Activated CD8-positive, alpha-beta T cell treated with anti-CD3 and anti-CD28 coated beads for 36 hours (primary cell): ENCODE measurements at places on chromosomes 16 and 17. TPM values are rescaled to one million over a fixed set of nuclear protein-coding genes. Genes with fewer than 3 reads are reported as not detected.

The ORMDL3 gene
- 78.8 TPM for total RNA-seq

- DNase-seq, result no peak
Measured at GRCh38 chr17:52986056-52986662, 827.6 kb upstream of the CA10 start.

DNA sequence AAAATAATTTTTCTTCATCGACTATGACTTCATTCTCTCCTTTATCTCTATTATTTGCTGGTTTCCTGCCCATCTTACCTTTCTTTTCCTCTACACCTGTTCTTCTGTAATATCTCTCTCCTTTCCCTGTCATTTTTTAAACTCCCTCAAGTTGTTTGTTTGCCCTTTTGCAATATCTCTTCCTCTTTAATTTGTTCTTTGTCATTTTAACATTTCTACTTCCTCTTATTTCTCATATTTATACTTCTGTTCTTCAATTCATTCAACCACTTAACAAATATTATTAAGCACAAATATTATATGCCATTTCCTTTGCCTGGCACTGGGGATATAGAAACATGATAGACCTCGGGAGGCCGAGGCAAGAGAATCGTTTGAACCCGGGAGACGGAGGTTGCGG is 22.6 kb downstream of the MAP3K3 start:
- DNase-seq, result no peak

DNA sequence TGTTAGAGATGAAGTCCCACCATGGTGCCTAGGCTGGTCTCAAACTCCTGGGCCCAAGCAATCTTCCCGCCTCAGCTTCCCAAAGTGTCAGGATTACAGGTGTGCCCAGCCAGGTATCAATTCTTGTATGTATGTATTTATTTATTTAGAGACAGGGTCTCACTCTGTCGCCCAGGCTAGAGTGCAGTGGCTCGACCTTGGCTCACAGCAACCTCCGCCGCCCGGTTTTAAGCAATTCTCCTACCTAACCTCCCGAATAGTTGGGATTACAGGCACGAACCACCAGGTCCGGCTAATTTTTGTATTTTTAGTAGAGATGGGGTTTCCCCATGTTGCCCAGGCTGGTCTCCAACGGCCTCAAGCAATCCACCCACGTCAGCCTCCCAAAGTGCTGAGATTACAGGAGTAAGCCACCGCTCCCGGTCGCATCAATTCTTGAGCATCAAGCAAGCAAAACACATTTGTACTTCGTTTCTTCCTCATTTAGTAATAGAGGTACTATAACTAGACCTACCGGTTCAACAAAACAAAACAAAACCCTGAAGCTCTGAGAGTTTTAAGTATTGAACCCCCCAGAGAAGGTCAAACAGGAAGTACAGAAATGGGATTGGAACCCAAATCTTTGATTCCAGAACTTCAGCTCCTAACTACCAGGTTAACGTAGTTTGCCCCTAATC is 1.0 kb upstream of the ZNF500 start:
- peak; percentile 61 for DNase-seq

DNA sequence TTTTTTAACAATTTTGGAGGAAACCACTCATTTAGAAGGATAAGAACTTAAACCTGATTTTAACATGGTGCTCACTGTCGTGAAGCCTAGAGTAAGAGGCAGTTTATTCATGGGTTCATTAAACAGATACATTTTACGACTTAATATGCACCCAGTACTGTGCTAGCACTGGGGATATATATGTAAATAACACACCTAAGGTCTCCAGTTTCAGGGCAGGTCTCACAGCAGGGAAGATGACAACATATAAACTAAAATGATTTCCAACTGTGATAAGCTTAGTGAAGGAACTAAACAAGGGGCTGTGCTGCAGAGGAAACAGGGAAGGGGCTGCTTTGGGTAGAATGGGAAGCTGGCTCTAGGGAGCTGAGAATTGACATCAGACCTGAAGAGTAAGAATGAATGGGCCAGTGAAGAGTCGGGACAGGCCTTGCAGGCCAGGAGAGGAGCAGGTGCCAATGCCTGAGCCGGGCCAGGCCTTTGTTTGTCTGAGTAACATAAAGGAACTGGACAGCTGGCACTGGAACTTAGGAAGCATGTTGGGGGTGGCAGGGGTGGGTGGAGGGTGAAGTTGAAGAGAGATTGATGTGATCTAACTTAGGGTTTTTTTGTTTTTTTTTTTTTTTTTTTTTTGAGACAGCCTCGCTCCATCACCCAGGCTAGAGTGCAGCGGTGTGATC is 12.1 kb downstream of the NT5M start:
- DNase-seq, result no peak

- no peak for DNase-seq
Measured at GRCh38 chr17:44996304-44996703, 28.2 kb upstream of the C1QL1 start.

The TMED6 gene
- total RNA-seq, result 1.2 TPM

- no peak for DNase-seq
Measured at GRCh38 chr17:42527932-42528331, 8.1 kb upstream of the NAGLU start.

DNA sequence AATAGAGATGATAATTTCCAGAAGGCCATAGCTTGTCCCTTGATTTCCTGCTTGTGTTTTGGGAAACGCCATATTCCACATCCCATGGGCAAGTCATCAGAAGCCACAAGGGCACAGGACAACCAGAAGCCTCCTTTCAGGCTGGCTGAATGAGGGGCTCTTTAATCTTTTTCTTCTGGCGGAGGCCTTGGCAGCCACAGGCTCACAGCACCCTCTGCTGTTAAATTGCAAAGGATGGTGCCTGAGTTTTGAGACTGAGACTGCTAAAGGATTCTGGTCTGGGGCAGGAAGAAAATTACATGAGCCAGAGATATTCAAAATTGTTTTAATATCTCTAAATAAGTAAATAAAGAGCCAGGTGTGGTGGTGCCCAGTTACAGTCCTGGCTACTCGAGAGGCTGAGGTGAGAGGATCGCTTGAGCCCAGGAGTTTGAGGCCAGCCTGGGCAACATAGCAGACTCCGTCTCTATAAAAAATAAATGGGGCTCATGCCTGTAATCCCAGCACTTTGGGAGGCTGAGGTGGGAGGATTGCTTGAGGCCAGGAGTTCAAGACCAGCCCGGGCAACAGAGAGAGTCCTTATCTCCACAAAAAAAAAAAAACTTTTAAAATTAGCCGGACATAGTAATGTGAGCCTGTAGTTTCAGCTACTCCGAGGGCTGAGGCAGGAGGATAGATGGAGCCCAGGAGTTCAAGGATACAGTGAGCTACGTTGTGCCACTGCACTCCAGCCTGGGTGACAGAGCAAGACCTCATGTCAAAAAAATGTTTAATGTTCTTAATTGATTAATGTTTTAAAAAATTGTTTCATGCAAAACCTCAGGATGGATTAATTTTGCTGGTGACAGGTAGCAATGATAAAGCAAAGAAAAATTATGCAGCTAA is 26.3 kb downstream of the AARSD1 start:
- peak; percentile 53 for DNase-seq

The FN3K gene
- total RNA-seq, result 1.2 TPM

The ARL4D gene
- total RNA-seq, result 2.2 TPM

The KRTAP4-3 gene
- total RNA-seq, result not detected

DNA sequence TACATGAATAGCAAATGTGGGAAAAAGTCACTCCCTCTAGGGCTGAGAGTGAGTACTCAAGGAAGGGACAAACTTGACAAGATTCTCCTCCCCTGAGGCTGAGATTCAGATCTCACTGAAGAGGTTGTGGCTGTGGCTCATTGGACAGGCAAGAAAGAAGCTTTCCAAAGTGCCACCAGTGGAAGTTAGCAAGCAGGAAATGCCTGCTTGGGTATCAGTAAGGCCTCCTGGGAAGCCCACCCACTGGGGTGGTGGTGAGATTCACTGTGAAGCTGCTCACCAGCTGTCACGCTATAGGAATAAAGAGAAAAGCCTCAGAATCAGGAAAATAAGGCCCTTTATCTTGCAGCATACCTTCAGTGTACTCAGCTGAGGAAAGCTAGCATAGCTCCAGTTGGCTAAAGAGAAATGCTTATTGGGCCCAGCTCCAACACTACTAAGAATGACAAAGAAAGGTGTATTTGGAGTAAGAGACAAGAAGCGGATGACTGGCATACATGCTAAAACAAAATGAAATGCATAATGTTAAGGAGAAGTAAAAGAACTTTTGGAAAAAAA is 274.4 kb upstream of the TOM1L1 start:
- no peak for DNase-seq

The ABAT gene
- total RNA-seq, result 5.1 TPM

DNA sequence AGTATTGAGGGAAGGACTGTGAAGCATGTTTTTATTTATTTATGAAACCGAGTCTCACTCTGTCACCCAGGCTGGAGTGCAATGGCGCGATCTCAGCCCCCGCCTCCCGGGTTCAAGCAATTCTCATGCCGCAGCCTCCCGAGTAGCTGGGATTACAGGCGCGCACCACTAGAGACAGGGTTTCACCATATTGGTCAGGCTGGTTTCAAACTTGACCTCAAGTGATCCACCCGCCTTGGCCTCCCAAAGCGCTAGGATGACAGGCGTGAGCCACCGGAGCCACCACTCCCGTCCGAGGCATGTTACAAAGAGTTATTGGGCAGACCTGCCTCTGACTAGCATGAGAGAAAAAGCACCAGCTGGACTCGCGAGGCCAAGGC is 3.1 kb downstream of the MRPL12 start:
- no peak for DNase-seq

DNA sequence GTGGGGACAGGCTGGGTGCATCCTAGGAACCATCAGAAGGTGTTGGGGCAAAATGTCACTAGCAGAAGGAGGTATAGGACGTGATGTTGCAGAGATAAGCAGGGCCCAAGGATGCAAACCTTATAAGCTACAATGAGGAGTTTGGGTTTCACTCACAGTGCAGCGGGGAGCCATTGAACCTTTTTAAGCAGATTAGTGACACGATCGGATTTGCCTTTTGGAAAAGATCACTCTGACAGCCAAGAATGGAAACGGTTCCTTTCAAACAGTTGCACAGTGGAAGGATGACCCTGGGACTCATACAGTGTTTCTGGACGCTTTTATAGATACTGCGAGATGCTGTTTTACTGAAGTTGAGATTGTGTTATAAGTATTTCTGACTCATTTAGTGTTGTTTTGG is 131.8 kb upstream of the CACNG3 start:
- no peak for DNase-seq

The AANAT gene
- total RNA-seq, result 0.34 TPM

The COL1A1 gene
- total RNA-seq, result 0.92 TPM

The SRP68 gene
- total RNA-seq, result 132 TPM

The IGFALS gene
- total RNA-seq, result not detected

DNA sequence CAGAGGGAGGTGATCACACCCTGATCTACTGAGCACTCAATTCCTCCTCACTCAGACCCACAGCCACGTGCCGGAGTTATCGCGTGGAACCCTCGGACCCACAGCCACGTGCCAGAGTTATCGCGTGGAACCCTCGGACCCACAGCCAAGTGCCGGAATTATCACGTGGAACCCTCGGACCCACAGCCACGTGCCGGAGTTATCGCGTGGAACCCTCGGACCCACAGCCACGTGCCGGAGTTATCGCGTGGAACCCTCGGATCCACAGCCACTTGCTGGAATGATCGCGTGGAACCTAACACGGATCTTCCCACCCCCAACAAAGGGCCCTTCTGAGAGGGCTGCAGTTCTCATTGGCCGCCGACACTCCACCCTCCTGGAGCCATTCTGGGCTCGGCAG is 97.7 kb downstream of the PGS1 start:
- no peak for DNase-seq

The OTOP3 gene
- total RNA-seq, result not detected

The KRTAP9-2 gene
- total RNA-seq, result not detected

The KRT9 gene
- not detected for total RNA-seq

DNA sequence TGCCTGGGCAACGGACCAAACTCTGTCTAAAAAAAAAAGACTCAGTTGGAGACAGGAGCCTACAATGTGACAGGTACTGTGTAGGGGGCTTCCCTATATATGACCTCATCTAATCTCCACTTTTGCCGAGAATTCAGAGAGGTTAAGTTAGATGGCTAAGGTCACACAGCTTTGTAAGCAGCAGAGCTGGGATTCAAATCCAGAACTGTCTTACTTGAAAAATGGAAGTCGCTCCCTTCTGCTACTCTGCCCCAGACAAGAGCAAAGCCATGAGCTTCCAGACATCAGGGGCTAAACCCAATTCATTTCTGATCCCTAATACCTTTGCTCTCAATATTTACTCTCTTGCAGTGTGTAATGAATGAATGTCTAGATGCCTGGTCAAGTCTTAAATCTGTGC is 41.5 kb upstream of the ABCC12 start:
- no peak for DNase-seq

DNA sequence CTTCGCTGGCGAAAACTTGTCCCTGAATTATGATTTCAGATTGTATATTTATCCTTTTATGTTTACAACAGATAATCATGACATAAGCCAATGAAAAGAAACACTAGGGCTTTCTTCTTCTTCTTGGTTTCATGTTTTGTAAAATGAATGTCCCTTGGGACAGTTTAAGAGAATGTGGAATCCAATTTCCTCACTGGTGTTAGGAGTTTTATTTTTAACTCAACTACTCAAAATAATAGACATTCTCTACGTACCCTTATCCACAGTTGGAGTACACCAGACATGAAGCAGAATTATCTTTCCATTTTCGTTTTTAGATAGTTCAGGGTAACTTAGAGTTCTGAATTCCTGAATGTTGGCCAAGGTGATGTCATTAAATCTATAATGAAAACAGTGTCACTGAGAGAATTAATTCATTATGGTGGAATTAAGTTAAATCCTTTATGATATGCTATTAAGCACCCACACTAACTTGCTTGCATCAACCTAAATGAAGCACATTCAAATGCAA is 43.4 kb downstream of the IRX6 start:
- DNase-seq, result no peak

DNA sequence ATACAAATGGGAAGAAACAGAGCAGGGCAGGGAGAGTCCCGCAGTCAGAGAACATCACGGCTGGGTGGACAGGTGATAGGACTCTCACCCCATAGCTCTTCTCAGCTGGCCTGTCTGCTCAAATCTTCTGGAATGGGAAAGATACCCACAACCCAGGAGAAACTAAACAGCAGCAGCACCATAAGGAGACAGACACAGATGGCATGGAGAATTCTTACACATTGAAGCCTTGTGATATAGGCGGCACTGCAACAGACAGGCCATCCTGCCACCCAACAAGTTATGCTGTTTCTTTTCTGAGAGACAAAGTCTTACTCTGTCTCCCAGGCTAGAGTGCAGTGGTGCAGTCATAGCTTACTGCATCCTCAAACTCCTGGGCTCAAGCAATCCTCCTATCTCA is 8.6 kb upstream of the ANKRD40CL start:
- no peak for DNase-seq

The RNF222 gene
- 0.11 TPM for total RNA-seq

The ANKFN1 gene
- not detected for total RNA-seq

The KCNH6 gene
- not detected for total RNA-seq

DNA sequence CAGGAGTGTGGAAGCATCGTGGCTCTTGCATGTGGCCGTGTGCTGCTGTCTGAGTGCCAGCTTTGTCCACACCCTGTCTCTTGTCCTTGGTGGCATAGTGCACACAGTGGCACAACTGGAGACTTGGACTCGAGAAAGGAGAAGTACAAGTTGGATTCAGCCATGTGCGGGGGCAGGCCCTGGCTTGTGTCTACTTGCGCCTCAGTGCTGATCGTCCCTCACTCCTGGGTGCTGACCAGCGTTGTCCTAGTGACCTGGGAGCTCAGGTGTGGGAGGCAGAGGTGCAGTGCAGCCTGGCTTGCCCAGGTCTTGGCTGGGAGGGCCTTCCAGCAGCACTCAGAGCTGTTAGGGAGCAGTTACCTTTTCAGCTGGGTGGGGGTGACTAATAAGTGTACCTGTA is 20.6 kb downstream of the MPRIP start:
- DNase-seq, result no peak

The LDHD gene
- not detected for total RNA-seq

- DNase-seq, result no peak
Measured at GRCh38 chr17:624341-624860, 90.2 kb downstream of the VPS53 start.

The CHMP6 gene
- total RNA-seq, result 13.9 TPM

The ADGRG3 gene
- not detected for total RNA-seq

The ALOX12B gene
- 4.3 TPM for total RNA-seq
